Fibroblast of skin of right biceps (primary cell): ENCODE measurements at places on chromosomes 4 and X.

- DNase-seq = no peak
Measured at GRCh38 chrX:53281963-53282695, 745 bp upstream of the IQSEC2 start.

DNA sequence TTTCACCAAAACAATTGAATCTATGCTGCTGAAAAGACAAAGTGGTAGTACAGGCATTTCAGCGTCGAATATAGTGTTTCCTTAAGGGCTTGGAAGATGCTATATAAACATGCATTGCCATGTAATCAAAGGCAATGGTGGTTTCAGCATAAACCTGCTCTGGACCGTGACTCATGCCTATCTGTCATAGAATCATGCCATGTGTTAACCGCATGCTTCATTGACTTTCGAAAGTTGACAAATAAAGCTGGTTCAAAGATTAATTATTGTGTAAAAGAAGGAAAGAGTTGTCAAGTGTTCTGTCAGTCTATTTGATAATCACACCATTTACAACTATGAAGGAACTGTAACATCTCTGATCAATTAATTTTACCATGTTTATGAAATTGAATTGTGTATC is 83.2 kb downstream of the FUNDC1 start:
- DNase-seq = no peak

GRCh38 chr4:110480746-110481271 is 4.9 kb downstream of the ENPEP start:
- peak; percentile 51 for DNase-seq

DNA sequence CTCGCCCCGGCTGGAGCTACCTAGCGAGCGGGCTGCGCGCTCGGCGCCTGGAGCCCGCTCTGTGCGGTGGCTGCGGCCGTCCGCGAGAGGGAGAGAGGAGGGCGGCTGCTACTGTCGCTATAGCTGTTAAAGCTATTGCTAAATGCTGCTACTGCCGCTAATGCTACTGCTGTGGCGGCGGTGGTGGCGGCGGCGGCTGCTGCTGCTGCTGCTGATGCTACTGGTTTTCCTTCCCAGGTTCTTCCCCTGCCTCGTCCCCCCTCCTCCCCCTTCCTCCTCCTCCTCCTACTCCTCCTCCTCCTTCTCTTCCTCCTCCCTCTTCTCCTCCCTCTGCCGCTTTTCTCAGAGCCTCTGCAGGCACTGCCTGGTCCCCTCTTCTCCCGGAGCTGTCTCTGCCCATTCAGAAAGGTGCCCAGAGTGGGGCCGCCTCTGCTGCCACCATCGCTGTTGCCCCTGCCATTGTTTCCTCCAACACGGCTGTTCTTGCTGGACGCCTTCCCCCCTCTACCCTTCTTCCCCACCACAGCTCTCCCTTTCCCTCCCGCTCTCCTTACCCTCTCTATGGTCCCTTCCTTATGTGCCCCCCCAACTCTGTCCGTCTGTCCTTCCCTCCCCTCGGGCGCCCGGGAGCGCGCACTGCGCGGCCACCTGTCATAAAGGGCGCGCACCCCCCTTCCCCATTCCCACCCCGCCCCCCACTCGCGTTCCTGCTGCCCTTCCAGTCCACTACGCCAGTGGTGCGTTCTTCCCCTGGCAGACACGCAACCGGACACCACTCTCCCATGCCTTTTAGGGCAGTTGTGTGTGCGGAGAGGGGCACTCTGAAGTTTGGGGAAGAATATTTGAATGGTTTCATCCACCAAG is at the start of gene NEXMIF:
NEXMIF (minus strand) TSS at position 228 of the 864 bp plus-strand sequence.
- peak; percentile 19 for DNase-seq

DNA sequence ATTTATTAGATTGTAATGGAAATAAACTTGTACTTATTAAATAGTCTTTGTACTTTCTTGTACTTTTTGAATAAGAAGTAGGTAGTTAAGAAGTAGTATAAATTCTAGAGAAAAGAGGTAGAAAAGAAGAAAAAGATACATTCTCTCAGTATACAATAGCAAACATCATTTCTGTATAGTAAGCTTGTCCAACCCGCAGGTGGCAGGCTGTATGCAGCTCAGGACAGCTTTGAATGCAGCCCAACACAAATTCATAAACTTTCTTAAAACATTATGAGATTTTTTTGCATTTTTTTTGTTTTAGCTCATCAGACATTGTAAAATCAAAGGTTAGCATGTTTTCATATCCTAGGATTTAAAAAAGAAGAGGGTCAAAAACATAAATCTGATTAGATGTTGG is 441.6 kb downstream of the DTHD1 start:
- no peak for DNase-seq

- DNase-seq = no peak
Measured at GRCh38 chrX:150531467-150531866, 37.0 kb upstream of the MTM1 start.

DNA sequence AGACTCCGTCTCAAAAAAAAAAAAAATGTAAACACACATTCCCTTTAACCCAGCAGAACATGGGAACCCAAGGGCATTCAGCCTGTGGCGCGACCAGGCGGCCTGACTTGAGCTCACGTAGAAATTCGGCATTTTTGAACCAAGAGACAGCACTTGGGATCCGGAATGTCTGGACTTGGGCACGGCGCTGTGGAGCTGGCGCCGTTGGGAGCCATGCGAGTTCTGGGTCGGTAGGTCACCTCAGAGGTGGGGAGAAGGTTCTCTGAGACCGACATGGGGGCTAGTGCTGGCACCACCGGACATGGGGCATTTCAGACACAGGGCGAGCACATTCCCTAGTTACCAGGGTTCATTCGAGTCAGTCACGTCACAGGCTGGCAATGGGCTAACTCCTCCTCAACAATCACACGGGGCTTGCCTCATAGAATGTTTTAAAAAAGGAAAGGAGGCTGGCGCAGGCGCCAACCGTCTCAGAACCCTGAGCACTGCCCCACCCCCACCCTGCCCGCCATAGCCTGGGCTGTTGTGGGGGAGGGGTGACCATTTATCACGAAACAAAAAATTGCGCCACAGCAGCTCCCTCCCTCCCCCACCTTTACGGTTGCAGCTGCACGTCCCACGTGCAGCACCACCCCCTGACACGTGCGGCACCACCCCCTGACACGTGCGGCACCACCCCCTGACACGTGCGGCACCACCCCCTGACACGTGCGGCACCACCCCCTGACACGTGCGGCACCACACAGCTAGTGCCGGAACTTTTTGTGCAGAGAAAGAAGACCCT is at the start of gene TEX28:
TEX28 (minus strand) TSS at position 334 of the 784 bp plus-strand sequence. CDS start 3,007 bp downstream, outside the sequence.
- DNase-seq = no peak

DNA sequence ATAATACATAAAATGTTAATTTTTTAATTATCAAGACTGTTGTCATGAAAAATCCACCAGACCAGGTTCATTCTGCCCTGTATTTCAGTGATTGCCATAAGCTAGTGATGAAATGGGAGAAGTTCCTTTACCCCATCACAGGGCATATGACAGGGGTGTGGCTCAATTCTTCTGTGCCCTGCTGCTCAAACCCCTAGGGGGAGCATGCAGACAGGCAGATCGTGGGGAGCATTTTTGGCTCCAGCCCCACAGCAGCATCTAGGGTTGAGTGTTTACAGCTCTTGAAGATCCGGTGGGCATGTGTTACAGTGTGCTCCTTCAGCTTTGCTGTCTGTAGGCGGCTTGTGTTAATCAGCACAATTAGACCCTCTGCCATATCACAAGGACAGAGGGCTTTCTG is 700.7 kb downstream of the PCDH18 start:
- no peak for DNase-seq

GRCh38 chr4:147327322-147327721 is 153.6 kb upstream of the EDNRA start:
- no peak for DNase-seq

DNA sequence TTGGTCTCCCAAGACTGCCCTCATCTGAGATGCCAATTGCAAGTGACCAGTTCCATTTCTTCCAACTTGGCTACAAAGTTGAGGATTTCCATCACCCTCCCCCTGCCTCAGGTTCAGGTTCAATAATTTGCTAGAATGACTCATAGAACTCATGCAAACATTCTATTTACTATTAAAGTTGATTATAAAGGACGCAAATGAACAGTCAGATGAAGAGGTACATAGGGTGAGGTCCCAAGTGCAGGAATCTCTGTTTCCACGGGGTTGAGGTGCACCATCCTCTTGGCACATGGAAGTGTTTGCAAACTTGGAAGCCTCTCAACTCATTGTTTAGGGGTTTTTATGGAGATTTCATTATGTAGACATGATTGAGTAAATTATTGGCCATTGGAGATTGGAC is 41.0 kb downstream of the FGFBP1 start:
- no peak for DNase-seq

GRCh38 chr4:116015062-116015461 is 901.6 kb upstream of the NDST4 start:
- DNase-seq = no peak

DNA sequence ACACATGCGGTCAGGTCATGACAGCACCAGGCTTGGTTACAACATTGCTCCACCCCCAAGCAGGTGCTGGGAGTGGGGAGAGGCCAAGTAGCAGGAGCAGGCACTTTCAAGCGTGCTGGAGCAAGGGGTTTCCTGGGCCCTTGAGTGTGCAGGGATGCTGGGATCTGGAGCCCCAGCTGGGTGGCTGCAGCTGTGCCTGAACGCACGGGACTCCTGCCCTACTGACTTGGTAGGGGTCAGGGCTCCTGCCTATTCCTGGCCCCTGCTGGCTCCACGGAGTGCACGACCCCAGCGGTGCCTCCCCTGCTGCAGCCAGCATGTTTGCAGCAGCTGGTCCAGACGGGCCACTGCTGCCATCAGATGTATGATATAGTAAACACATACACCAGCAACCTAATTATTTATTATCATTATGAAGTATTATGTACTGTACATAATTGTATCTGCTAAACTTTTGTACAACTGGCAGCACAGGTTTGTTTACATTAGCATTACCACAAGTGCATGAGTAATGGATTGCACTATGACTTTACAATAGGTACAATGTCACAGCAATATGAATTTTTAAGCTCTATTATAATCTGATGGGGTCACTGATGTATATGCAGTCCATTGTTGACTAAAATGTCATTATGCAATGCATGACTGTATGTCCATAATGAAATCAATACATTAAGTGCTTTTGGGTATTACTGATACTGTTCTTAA is 620.6 kb downstream of the RAPGEF2 start:
- DNase-seq = no peak

DNA sequence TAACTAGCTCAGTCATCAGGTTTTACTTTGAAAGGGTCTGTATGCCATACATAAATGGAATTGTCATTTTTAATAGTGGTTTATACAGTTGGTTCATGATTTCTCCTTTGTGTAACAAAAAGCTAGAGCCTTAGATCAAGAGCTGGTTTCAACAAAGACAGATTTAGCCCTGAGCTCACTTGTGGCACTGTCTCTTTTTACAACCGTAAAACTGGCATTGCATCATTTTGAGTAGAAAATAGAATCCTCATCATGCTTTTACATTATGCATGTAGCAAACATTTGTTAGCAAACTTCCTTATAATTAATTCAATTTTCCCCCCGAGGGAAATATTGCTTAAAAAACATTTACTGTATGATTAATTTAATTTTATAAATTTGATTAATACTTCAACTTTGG is 1871.5 kb downstream of the ARAP2 start:
- no peak for DNase-seq

DNA sequence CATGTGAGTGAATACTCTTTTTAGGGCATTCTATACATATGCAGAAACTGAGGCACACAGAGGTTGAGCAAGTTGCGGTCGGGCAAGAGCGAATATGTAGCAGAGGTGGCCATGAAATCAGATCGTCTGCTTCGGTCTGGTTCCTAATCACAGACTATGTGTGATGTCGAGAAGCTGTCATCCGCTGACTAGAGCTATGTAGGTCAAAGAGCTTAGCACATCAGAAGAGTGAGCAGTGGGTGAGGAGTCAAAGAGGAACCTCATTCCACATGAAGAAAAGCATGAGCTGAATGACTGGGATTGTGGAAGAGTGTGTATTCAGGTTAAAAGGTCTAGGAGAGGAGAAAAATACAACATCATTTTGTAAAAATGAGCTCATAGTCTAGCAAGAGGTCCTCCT is 19.0 kb downstream of the GAB3 start:
- peak; percentile 24 for DNase-seq

GRCh38 chr4:16626945-16627344 is 271.5 kb downstream of the LDB2 start:
- DNase-seq = peak; percentile 96

DNA sequence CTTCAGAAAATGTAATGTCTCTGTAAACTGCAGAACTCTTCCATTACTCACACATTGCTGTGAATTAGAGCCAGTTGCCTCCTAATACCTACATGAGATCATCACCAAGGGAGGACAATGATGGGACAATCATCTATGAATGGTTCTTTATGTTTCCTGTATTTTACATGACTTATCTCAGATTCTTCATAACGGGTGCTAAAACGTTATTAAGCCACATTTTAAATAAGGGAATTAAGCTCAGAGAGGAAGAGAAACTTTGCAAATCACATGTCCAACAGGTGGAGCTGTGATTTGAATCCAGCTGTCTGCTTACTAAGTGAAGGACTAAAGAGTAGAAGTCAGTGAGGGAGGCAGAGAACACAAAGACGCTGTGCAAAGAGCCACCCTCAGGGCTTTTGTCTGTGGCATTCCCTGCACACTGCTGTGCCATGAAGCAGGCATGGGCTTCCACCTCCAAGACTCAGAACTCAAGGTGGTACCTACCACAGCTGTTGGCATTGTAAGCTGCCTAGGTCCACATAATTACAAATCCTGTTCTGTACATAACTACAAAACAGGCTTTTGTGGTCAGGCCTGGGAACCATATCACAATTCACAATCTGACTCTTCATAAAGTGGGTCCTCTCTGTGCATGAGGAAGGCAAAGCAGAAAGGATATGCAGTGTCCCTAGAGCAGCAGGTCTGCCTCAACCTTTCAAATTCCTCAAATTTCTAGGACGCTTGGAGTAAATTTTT is 12.8 kb downstream of the TBC1D9 start:
- peak; percentile 64 for DNase-seq

- no peak for DNase-seq
Measured at GRCh38 chr4:83083925-83084475, 30.5 kb downstream of the PLAC8 start.

DNA sequence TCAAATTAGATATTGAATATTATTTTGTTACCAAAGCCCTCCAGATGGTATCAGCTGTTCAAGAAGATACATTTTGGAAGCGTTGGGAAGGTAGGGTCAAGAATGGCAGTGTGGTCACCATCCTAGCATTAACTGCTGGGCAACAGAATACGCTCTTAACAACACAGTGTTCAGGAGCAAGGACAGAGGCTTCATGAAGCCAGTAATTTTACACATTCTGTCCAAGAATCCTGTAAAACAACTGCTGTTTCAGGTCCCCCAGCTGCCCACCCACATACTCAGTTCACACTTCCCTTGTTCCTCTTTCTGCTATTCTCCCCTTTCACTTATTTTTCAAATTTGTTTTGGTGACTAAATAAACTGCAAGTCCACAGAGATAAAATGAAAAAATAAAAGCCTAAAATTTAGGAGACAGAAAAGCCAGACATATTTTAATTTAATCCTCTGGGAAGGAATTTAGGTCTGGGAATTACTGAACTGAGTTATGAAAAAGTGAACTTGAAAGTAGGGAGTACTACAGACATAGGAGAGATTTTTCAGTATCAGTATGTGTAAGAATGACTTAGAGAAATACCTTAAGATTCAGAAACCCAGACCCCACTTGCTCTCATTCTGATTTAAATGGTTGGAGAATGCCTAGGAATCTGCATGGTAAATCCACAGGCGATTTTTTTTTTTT is 406.7 kb downstream of the MAPK10 start:
- DNase-seq = no peak

- DNase-seq = no peak
Measured at GRCh38 chrX:128759745-128760144, 707.5 kb upstream of the ACTRT1 start.
